ENCODE measurements at places on chromosomes 5 and 9.

DNA sequence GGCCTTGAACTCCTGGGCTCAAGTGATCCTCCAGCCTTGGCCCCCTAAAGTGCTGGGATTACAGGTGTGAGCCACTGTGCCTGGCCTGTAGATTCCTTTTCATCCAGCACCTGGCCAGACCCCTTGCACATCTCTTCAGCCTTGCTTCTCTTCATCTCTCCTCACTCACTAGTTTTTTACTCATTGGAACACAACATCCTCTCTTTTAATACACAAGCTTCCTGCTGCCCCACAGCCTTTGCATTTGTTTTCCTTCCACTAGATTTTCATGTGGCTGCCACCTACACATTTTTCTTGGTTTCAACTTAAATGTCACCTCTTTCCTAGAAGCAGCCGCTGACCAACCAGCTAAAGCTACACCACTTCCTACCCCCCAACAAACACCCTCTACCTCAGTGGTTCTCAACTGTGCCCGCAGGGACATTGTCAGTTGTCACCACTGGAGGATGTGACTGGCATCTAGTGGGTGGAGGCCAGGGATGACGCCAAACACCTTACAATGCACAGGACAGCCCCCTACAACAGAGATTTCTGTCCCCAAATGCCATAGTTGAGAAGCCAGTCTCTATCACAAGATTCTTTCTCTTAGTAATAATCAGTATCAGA, 33.7 kb downstream of the HAVCR1 start:
- DNase-seq, result peak; percentile 83

GRCh38 chr9:94675008-94675881, 35.9 kb upstream of the FBP1 start:
- DNase-seq, result no peak

DNA sequence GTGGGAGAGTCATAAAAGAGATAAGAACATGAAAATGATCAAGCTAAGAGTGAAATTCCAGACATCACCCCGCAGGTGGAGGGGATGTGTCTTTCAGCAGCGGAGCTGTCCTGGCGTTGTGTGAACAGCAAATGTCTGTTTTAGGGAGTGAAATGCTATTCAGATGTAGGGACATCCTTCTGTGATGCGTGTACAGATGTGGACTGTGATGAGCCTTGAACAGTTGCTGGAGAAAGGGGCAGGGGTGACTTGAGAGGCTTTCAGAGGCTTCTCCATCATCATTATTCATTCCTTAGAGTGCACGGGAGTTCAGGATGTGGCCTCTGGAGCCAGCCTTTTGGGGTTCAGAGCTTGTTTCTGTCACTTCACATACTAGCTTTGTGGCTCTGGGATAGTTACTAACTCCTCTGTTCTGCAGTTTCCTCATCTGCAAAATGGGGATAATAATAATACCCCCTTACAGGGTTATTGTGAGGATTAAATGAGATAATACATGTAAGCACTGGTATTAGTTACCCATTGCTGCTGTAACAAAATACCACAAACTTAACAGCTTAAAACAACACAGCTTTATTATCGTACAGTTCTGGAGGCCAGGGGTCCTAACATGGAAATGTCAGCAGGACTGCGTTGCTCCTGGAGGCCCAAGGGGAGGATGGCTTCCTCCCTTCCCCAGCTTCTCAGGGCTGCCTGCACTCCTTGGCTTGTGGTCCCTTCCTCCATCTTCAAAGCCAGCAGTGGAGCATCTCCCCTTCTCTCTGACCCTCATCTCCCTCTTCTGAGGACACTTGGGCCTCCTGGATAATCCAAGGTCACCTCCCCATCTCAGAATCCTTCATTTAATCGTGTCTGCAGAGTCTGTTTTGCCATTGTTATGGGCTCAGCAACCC, 9.4 kb downstream of the TRAF1 start:
- no peak for DNase-seq

DNA sequence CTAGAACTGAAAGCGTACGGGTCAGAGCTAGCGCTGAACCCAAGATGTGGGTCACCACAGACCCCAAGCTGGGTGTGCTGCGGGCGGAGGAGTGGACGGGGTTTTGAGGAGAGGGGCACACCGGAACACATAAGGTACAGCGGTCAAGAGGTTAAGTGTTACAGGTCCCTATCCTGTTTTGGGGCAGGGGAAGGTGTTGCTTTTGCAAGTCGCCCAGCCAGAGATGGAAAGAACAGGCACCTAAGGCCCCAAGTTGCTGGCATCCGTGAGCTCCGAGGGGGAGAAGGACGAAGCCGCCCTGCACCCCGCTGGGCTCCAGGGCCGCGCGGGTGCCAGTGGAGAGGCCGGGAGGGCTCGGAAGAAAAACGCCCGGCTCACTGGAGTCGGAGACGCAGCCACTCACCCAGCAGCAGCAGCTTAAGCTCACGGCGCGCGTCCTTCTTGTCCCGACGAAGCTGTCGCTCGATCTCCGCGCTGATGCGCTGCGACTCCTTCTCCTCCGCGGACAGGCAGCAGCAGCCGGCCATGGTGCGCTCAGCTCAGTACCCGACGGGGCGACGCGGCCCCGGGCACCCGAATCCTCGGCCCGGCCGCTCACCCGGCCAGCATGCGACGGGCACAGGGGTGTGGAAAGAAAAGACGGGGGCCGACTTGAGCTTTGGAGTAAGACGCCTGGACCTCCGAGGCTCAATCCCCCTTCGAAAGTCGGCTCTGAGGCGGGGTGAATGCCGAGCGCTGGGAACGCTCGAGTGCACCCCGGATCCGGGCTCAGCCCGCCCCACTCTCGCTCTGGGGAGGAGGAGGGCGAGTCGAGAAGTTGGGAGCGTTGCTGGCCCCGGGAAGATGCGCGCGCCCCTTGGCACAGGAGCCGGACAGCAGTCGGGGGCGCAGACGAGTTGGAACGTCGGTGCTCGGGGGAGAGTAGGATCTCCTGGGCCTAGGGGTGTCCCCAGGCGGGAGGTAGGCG, 572 bp downstream of the GNA14 start:
- no peak for DNase-seq

- no peak for DNase-seq
Measured at GRCh38 chr9:96494215-96494800, 44.3 kb downstream of the HABP4 start.

DNA sequence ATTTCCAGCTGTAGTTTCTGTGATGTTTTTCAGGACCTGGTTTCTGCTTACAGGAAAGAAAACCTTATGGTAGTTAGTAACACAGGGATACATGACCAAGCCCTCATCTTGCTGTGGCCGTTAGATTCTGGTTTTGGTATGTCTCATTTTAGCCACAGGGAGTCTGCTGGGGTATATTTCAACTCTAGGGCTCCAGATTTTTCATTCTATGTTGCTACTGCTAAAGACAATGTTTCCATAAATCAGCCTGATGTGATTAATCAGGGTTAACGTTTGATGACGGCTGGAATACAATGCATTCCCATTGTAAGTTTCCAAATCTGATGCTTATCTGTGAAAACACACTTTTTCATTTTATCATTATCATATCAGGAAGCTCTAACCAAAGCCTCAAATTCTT, 48.2 kb downstream of the P4HA2 start:
- no peak for DNase-seq

- no peak for DNase-seq
Measured at GRCh38 chr5:24854850-24855249, 210.1 kb upstream of the CDH10 start.

DNA sequence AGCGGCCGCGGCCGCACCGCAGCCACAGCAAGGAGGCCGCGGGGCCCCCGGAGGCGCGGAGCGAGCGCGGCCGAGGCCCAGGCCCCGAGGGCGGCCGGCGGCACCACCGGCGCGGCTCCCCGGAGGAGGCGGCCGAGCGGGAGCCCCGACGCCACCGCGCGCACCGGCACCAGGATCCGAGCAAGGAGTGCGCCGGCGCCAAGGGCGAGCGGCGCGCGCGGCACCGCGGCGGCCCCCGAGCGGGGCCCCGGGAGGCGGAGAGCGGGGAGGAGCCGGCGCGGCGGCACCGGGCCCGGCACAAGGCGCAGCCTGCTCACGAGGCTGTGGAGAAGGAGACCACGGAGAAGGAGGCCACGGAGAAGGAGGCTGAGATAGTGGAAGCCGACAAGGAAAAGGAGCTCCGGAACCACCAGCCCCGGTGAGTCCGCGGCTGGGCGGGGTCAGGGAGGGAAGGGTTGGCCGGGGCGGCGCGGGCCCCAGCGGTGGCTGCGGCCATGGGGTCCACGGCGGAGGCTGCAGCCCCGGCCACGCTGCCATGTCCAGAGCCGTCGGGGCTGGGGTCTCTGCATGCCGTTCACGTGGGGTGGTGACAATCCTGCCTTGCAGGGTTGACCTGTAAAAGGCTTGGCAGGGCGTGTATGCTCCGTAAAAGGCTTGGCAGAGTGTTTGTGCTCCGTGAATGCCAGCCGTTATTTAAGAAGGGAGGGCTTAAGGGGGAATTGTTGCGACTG, 146.0 kb downstream of the CACNA1B start:
- peak; percentile 22 for DNase-seq

- DNase-seq, result no peak
Measured at GRCh38 chr5:10213316-10213715, 36.4 kb downstream of the ATPSCKMT start.

DNA sequence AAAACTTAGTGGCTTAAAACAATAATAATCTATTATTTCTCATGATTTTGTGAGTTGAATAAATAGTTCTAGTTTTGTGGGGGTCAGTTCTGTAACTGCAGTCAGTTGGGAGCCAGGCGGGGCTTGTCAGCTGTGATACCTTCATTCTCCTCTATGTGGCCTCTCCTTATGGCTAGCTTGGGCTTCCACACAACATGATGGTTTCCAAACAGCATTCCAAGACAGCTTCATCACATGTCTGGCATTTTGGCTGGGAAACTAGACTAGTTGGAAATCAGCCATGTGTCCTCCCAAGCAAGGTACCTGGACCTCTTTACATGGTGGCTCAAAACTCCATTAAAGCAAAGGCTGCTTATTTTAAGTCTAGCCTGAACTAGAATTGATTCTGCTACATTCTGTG, 61.4 kb upstream of the RANBP3L start:
- no peak for DNase-seq

- no peak for DNase-seq
Measured at GRCh38 chr5:84382363-84383295, 2.1 kb downstream of the EDIL3 start.

GRCh38 chr5:180324601-180324950, 28.6 kb downstream of the GFPT2 start:
- no peak for DNase-seq

DNA sequence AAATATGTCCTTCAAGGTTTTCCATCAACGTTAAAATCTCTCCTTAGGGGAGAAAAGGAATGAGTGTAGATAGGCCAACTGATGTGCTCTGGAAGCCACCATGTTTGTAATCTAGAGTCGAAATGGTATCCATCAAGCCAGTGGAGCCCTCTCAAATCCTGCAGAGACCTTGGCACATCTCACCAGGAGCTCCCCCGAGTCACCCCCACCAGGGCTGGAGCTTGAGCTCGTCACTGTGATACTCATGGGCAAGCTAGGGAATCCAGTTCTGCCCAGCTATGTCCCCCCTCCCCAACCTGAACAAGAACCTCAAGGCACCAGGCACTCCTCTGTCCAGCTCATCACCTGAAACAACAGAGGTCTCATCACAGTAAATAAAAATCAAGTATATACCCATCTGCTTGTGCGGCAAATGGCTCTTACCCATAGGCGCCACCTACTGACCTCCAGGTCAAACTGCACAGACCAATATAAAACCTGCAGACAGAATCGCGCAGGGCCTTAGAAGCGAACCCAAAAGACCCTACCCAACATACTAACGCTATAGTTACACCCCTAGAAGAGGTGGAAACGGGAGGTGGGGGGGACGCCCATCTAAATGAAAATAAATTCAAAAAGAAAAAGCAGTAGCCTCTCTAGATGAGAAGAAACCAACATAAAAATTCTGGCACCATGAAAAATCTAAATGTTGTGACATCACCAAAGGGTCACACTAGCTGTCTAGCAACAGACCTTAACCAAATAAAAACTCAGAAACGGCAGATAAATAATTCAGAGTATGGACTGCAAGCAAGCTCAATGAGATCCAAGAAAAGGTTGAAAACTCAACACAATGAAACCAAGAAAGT, 75.0 kb downstream of the TTC39B start:
- DNase-seq, result peak; percentile 42

GRCh38 chr5:149567226-149567625, 14.1 kb upstream of the ARHGEF37 start:
- DNase-seq, result no peak

GRCh38 chr5:5822729-5823257, 400.3 kb downstream of the ICE1 start:
- DNase-seq, result no peak

- DNase-seq, result no peak
Measured at GRCh38 chr9:132545578-132545977, 36.8 kb upstream of the BARHL1 start.

DNA sequence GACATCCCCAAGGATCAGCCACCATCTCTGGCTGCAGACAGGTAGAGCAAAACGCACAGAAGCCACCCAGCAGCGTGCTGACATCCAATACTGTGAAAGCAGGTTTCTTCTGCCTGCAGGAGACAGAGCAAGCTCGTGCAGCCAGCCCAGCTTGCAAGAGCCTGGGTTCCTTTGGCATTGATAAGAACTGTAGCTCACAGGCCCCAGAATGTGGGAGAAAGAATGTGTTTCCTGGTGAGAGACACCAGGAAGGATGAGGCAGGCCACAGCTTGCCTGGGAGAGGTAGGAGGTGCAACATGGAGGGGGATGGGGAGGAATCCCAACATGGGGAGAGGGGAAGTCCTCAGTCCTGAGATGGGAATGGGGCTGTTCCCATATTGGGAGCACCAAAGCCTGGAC, 34.0 kb upstream of the ARAP3 start:
- DNase-seq, result no peak

DNA sequence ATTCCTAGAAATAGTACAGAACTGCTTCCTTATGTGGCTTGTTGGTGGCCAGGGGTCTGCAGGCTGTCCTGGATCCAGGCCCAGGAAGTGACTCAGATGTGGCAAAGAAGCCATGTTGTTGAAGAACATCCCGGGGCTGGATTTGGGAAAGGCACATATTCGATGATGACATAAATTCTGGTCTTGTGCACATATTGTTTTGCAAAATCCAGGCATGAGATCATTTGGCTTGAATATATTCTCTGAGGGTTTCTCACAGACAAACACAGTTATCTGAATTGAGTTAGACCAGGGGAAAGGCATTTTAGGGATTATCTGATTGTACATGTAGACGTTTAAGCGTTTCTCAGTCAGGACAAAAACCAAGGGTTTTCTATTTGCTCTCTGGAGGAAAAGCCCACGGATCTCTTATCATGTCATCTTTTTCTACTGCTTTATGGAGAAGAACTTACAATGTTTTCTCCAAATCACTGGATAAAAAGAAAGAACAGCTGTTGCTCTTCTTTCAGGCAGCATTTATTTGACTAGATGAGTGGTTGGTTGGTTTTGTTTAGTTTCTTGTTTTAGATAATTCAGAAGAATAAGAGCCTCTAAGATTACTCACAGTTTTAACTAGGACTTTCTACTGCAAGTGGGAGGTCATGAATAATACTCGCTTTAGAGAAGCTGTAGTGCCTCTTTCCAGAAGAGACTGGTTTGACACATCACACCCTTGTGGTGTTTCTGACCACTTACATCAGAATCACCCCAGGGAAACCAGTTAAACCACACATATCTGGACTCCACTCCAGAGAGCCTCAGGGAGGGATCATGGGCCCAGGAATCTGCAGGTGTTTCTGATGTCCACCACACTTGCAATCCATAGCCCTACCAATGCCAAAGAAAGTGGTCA, 29.5 kb upstream of the LHFPL2 start:
- no peak for DNase-seq

Measured in stimulated activated CD8-positive, alpha-beta memory T cell treated with anti-CD3 and anti-CD28 coated beads, Interleukin-4, amount 100 ng/mL, for 48 hours (primary cell).